ENCODE measurements at places on chromosomes 5 and 9.
A peak's percentile ranks its signal among the peaks of the same experiment; 100 is the strongest.

GRCh38 chr5:44546286-44546685, 157.1 kb upstream of the FGF10 start:
- peak; percentile 89 for DNase-seq

- DNase-seq: no peak
Measured at GRCh38 chr5:129410488-129410887, 49.6 kb upstream of the ADAMTS19 start.

GRCh38 chr9:73183917-73184861, 32.5 kb downstream of the ANXA1 start:
- peak; percentile 83 for DNase-seq

- DNase-seq: no peak
Measured at GRCh38 chr5:18010053-18010452, 375.8 kb downstream of the TAF11L14 start.

DNA sequence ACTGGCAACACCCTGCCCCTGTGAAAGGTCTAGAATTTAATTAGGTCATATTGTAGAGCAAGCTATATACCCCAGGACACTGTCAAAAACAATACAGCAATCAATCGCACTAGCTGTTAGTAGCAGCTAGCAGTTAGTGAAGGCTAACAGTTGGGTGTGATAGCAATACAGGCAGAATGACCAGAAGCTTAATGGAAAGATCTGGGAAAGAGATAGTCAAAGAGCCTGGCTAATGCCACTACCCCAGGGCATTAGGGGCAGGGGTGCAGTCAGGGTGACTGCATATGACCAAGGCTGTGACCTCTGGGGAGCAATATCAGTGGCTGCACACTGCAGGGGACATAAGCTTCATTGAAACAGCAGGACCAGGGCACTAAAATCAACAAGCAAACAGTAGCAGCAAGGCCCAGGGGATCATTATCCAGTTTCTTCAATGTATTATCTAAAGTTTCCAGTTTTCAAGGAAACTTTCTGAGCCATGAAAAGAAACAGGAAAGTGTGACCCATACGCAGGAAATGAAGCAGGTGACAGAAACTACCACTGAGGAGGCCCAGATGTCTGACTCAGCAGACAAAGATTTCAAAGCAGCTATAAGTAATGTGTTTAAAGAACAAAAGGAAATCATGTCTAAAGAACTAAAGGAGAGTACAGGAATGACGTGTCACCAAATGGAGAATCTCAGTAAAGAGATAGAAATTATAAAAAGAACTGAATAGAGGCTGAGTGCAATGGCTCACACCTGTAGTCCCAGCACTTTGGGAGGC, 82.4 kb downstream of the ZNF354C start:
- peak; percentile 71 for DNase-seq

- no peak for DNase-seq
Measured at GRCh38 chr9:92440751-92441046, 16.4 kb upstream of the OMD start.

DNA sequence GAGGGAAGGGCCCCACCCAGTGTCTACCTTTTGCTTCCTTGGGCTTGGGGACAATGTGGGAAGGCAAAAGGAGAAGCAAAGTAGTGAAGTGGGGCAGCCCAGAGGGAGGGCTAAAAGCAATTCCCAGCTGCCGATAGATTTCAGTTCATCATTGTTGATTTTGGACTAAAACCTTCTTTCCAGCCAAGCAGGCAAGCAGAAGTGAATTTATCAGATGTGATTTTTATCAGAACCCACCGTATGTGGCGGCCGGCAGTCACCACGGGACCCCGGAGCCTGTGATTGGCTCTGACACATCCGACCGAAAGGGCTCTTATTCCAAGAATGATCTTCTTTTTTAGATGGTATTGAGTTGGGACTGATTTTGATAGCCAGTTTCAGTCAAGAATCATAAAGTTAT, 559.9 kb downstream of the PSAT1 start:
- no peak for DNase-seq

GRCh38 chr9:127311239-127311741, 46.7 kb downstream of the GARNL3 start:
- peak; percentile 72 for DNase-seq

Measured in fibroblast of the aortic adventitia (primary cell).